Calu3 (cell line): ENCODE measurements at places on chromosomes 2 and 18. TPM values are rescaled to one million over a fixed set of nuclear protein-coding genes. Genes with fewer than 3 reads are reported as not detected.

ABCG8 gene
- 1.4 and 1.6 TPM in 2 replicates for total RNA-seq

CDH20 gene
- total RNA-seq = not detected in 2 replicates

VSNL1 gene
- total RNA-seq = not detected in 2 replicates

PRKAG3 gene
- not detected in 2 replicates for total RNA-seq

LRRTM1 gene
- total RNA-seq = not detected in 2 replicates

DCDC2C gene
- total RNA-seq = not detected in 2 replicates

KYNU gene
- total RNA-seq = 64.2 and 78.7 TPM in 2 replicates

RTP5 gene
- not detected in 2 replicates for total RNA-seq

SIX3 gene
- not detected in 2 replicates for total RNA-seq

IL1F10 gene
- total RNA-seq = not detected in 2 replicates

ACSL3 gene
- total RNA-seq = 167 and 168 TPM in 2 replicates

PTH2R gene
- 0.71 TPM in 1 of 2 replicates, not detected in the other for total RNA-seq

DPYSL5 gene
- total RNA-seq = 0.32 TPM in 1 of 2 replicates, not detected in the other

CRIM1 gene
- 48.0 and 57.6 TPM in 2 replicates for total RNA-seq

POTEC gene
- not detected in 2 replicates for total RNA-seq

CIB4 gene
- not detected in 2 replicates for total RNA-seq

MERTK gene
- total RNA-seq = 1.5 and 2.1 TPM in 2 replicates

MTHFD2 gene
- total RNA-seq = 177 and 205 TPM in 2 replicates

WDCP gene
- total RNA-seq = 13.4 and 17.2 TPM in 2 replicates

MROH2A gene
- 0.33 and 0.76 TPM in 2 replicates for total RNA-seq

CROCC2 gene
- total RNA-seq = not detected in 2 replicates

ACTG2 gene
- total RNA-seq = not detected in 2 replicates

SLC11A1 gene
- total RNA-seq = 0.12 TPM in 1 of 2 replicates, not detected in the other

STON1 gene
- total RNA-seq = 0.86 and 1.3 TPM in 2 replicates

CABLES1 gene
- total RNA-seq = 16.2 and 16.9 TPM in 2 replicates

IGFBP5 gene
- total RNA-seq = 8.7 and 14.8 TPM in 2 replicates

POLR1A gene
- 58.3 and 65.5 TPM in 2 replicates for total RNA-seq

GPR155 gene
- total RNA-seq = 1.4 and 2.1 TPM in 2 replicates

RUFY4 gene
- total RNA-seq = 0.21 and 2.6 TPM in 2 replicates

DSEL gene
- total RNA-seq = 28.0 and 32.2 TPM in 2 replicates

SERPINB4 gene
- total RNA-seq = 0.76 TPM in 1 of 2 replicates, not detected in the other

CKAP2L gene
- total RNA-seq = 27.4 and 42.5 TPM in 2 replicates

MAP3K20 gene
- 37.0 and 47.9 TPM in 2 replicates for total RNA-seq

KATNAL2 gene
- total RNA-seq = 5.7 and 7.6 TPM in 2 replicates

PXDN gene
- total RNA-seq = not detected in 2 replicates

ANKAR gene
- 2.1 and 6.3 TPM in 2 replicates for total RNA-seq

LYPD6B gene
- total RNA-seq = 0.87 and 1.3 TPM in 2 replicates
